ENCODE measurements at places on chromosomes 4 and X.

- DNase-seq: no peak
Measured at GRCh38 chrX:49064303-49064702, 5.5 kb downstream of the CCDC120 start.

- no peak for DNase-seq
Measured at GRCh38 chr4:54677416-54677815, 19.7 kb downstream of the KIT start.

- no peak for DNase-seq
Measured at GRCh38 chr4:159298502-159298901, 195.6 kb downstream of the RAPGEF2 start.

- DNase-seq: no peak
Measured at GRCh38 chr4:112058433-112058832, 86.8 kb upstream of the FAM241A start.

- no peak for DNase-seq
Measured at GRCh38 chr4:3682236-3683076, 83.7 kb upstream of the ADRA2C start.

DNA sequence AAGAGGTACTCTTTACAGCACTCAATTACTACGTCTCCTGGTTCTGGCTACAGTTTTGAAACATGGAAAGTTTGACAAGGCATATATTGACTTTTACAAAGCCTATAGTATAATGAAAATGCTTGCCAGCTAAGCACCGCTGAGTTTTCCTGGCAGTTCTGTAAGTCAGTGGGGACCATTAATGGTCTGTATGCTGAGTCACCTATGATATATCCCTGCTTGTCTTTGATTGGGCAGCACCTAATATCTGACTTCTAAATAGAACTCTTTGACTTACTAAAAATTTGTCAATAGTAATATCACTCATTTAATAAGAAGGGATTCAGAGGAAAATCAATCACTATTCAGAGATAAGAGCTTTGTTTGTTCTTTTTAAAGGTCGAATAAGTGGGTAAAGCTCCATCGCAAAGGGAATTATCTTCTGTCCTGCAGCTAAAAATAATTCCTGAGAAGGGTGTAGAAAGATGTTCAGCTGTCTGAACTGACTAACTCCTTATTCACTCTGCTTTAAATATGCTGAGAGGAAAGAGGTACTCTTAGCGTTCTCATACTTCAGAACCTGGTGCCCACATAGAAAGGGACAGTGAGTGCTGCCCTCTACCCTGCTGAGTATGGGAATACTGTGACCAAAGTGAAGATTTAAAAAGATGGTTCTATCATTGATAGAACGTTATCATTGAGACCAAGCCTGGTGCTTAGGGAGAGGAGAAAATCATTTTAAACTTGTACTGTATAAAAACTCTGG lies 959 bp downstream of the SMPX start:
- no peak for DNase-seq

- no peak for DNase-seq
Measured at GRCh38 chr4:141210168-141210567, 10.5 kb upstream of the ZNF330 start.

DNA sequence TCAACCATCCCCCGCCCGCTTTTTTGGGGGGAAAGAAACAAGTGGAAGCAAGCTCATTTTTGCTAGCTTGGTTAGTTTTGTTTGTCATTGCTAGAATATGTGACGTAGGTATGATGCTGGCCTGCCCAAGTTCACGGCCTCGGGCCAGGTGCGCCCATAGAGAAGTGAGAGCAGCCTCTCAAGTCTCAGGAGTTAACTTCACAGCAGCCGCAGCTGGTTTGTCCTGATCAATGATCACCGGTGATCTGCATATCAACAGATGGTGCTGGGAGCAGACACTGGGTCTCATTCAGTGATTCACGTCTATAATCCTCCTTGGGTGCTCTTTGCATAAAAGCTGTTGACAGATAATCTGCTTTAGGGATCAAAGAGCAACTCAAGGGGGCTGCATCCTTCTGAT lies 50.1 kb downstream of the ENPP6 start:
- no peak for DNase-seq

GRCh38 chrX:69170319-69170718 lies 5.1 kb upstream of the PJA1 start:
- DNase-seq: no peak

GRCh38 chr4:1154126-1154522 lies 18.3 kb downstream of the SPON2 start:
- no peak for DNase-seq

DNA sequence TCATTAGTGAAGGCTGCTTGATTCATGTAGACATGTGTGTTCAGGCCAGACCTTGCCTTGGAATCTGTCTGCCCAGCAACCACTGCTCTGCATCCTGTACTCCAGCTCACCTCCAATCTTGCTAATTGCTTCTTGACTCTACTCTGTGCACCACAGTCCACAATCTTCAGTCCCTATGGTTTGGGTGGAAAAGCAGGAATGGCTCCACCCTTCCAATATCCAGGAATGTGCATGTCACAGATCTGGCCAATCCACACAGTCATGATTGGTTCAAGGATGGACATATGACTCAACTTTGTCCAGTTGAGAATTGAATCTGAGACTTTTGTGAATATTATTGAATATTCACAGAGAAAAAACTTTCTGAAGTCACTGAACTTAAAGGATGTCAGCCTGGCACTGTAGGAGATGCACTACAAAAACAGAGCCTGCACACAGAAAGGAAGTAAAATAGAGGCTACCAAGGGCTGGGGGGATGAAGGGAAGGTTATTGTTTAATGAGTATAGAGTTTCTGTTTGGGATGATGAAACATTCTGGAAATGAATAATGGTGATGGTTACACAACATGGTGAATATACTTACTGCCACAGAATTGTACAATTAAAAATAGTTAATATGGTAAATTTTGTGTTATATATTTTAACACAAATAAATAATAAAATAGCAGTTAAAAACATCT lies 161.3 kb upstream of the USP38 start:
- DNase-seq: no peak

GRCh38 chrX:18674417-18674787 lies 2.5 kb upstream of the RS1 start:
- DNase-seq: no peak

GRCh38 chr4:121788896-121789295 lies 12.2 kb upstream of the EXOSC9 start:
- no peak for DNase-seq

DNA sequence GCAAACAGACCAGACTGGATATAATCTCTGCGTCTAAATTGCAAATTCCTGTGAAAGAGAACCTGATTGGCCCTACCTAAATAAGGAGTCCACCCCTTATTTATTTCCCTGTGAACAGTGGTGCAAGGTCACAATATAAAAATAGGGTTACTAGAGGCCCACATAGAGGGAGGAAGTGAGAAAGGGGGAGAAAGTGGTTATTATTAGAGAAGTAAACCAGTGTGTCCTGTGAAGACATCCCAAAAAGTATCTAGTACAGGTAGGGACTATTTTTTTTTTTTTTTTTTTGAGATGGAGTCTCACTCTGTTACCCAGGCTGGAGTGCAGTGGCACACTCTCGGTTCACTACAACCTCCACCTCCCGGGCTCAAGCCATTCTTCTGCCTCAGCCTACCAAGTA lies 15.0 kb upstream of the FRYL start:
- DNase-seq: no peak

- DNase-seq: no peak
Measured at GRCh38 chrX:80004458-80004857, 10.1 kb upstream of the TBX22 start.

- no peak for DNase-seq
Measured at GRCh38 chrX:54745676-54746075, 52.4 kb downstream of the ITIH6 start.

GRCh38 chr4:176437756-176438155 lies 118.0 kb downstream of the SPCS3 start:
- no peak for DNase-seq

- no peak for DNase-seq
Measured at GRCh38 chr4:1898681-1899080, 27.5 kb downstream of the NSD2 start.

GRCh38 chr4:19684084-19684483 lies 567.6 kb upstream of the SLIT2 start:
- DNase-seq: no peak

DNA sequence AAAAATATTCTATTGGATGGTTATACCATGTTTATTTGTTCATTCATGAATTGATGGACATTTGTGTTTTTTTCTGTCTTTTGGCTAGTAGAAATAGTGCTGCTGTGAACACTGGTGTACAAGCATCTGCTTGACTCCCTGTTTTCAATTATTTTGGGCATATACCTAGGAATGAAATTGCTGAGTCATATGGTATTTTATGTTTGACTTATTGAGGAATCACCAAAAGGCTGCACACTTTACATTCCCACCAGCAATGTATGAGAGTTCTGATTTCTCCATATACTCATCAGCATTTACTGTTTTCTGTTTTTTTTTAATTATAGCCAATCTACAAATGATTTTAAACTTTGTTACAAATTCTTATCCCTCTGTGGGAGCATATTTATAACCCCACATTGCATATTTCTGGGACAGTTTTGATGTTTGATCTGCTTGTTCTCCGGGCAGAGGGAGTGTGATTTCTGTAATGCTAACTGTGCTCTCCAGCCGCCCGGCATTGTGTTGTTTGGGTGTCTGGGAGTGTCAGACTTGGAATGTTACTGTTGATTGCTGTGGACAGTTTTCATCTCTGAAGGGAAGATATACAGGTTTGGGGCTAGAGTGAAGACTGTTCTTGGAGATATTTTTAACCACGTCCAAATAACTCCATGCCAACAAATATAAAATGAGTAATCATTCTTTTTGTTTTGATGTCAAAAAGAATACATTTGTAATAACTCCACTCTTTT lies 60.5 kb upstream of the PGRMC2 start:
- no peak for DNase-seq

- no peak for DNase-seq
Measured at GRCh38 chr4:174983128-174983750, 65.1 kb downstream of the ADAM29 start.

- no peak for DNase-seq
Measured at GRCh38 chr4:157988641-157989040, 184.2 kb downstream of the GASK1B start.

DNA sequence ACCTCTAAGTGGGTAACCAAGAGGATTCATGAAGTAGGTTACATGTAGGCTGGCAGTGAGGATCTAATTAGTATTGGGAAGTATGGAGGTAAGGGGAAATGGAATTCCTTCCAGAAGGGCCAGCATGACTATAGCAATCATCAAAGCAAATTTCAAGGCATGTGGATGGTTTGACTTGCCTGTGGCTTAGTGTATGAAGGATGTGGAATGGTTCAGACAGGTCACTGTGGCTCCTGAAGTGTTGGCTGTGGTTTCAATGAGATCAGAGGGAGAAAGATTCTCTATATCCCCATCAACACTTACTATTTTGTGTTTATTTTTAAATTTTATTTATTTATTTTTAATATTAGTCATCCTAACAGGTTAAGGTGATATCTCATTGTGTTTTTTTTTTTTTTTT lies 121.6 kb upstream of the TBC1D9 start:
- no peak for DNase-seq

- peak; percentile 77 for DNase-seq
Measured at GRCh38 chrX:13428053-13428786, 108.4 kb upstream of the ATXN3L start.

- DNase-seq: peak; percentile 42
Measured at GRCh38 chrX:154840856-154841255, 6.4 kb upstream of the SMIM9 start.

GRCh38 chr4:13454786-13455185 lies 29.4 kb downstream of the RAB28 start:
- DNase-seq: no peak

DNA sequence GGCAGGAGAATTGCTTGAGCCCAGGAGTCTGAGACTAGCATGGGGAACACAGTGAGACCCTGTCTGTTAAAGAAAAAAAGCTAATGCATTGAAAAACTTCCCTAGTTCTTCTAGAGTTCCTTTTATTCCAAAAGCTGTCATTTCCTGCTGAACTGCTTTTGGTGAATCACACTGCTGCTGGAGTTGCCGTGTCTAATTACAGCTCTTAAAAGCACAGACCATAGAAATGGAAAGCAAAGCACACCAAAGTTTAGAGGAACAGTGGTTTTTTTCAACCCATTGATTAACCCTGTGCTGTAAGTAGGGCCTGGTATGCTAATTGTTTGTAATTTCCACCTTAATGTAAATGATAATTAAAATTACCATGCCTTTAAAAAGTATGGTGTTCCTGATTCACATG lies 52.4 kb downstream of the SEPTIN11 start:
- DNase-seq: no peak

GRCh38 chr4:110480746-110481271 lies 4.9 kb downstream of the ENPEP start:
- DNase-seq: no peak

DNA sequence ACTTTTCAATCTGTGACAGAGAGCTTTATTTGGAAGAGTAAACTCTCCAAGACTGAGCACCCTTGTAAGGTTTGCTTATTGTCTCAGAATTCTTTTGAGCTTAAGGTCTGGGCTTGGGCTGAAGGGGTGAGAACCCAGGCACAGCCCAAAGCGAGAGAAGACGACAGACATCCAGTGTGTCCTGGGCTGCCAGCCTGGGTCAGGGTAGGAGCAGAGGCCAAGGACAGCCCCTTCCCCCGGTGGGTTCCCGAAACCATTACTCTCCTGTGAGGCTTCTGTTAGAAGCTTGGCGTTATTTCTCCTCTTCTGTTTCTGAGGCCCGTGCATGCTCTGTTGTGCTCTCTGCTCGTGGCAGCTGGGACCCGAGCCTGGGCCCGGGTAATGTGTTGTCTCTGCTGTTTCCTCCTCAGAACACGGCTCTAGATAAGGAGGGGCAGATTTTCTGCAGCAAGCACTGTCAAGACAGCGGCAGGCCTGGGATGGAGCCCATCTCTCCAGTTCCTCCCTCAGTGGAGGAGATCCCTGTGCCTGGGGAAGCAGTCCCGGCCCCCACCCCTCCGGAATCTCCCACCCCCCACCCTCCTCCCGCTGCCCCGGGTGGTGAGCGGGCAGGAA lies 177.5 kb downstream of the DCLK2 start:
- no peak for DNase-seq

DNA sequence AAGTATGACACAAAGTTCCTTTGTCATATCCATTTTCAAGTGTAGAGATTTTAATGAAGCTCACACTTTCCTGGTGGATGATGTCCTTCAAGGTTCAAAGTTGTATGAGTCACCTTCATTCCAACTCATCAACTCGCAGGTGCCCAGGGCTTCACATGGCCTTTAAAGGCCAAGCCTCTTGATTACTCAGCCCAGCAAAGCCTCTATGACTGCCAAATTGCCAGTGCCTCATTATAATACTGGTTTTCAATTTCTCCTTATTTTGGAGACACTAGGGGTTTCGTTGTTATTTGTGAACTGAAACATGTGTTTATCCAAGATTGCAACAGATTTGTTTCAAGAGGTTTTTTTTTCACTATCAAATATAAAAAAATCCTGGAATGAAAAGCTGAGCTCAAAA lies 45.9 kb upstream of the PPP3CA start:
- DNase-seq: no peak
